ENCODE measurements at places on chromosomes 7 and 10. TPM values are rescaled to one million over a fixed set of nuclear protein-coding genes. Genes with fewer than 3 reads are reported as not detected.

Gene CPN1
- total RNA-seq = not detected

Gene TSC22D4
- 12.5 TPM for total RNA-seq

Gene TMUB1
- 31.8 TPM for total RNA-seq

Gene MLLT10
- 42.1 TPM for total RNA-seq

Gene CFAP43
- total RNA-seq = 0.24 TPM

Gene CDK6
- total RNA-seq = 45.1 TPM

Gene ARPC1B
- 248 TPM for total RNA-seq

Gene LLCFC1
- total RNA-seq = not detected

Gene ABCA13
- 0.48 TPM for total RNA-seq

Gene GPR15LG
- not detected for total RNA-seq

Gene EGFR
- 40.9 TPM for total RNA-seq

Gene SHOC2
- total RNA-seq = 35.3 TPM

Gene ARHGAP22
- 31.0 TPM for total RNA-seq

Gene SLC16A9
- total RNA-seq = not detected

Gene KBTBD2
- 69.5 TPM for total RNA-seq

Gene CPXM2
- total RNA-seq = 0.29 TPM

Gene OPN1SW
- total RNA-seq = not detected

Gene SEMA3C
- 111 TPM for total RNA-seq

Gene CDNF
- 0.29 TPM for total RNA-seq

Gene PAPOLB
- total RNA-seq = not detected

Gene VIPR2
- total RNA-seq = not detected

Gene UPK3B
- not detected for total RNA-seq

Gene SMIM30
- 157 TPM for total RNA-seq

Gene SLC26A4
- 1.4 TPM for total RNA-seq

Gene CNTNAP2
- total RNA-seq = not detected

Gene ADRB1
- not detected for total RNA-seq

Gene HYCC1
- 150 TPM for total RNA-seq

Gene AKR1D1
- total RNA-seq = not detected

Gene NPY
- total RNA-seq = not detected

Gene DNAH11
- total RNA-seq = 10.0 TPM

Gene CRHR2
- not detected for total RNA-seq

Gene MYOZ1
- not detected for total RNA-seq

Measured in RPMI7951 (cell line).